Stimulated activated CD4-positive, alpha-beta T cell treated with anti-CD3 and anti-CD28 coated beads, TNF-alpha, amount 100 ng/mL, for 4 hours (primary cell): ENCODE measurements at places on chromosomes 16 and 17.

DNA sequence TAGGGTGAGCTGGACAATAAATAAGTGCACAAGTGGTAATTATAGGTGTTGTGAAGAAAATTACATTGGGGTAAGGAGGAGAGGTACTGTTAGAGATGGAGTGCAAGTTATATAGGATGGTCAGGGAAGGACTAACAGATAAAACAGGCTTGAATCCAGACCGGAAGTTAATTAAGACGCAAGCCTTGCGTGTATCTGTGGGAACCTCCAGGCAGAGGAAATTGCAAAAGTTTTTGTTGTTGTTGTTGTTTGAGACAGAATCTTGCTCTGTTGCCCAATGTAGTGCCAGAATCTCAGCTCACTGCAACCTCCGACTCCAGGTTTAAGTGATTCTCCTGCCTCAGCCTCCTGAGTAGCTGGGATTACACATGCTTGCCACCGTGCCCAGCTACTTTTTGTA, 2.4 kb upstream of the ZNF18 start:
- no peak for DNase-seq

DNA sequence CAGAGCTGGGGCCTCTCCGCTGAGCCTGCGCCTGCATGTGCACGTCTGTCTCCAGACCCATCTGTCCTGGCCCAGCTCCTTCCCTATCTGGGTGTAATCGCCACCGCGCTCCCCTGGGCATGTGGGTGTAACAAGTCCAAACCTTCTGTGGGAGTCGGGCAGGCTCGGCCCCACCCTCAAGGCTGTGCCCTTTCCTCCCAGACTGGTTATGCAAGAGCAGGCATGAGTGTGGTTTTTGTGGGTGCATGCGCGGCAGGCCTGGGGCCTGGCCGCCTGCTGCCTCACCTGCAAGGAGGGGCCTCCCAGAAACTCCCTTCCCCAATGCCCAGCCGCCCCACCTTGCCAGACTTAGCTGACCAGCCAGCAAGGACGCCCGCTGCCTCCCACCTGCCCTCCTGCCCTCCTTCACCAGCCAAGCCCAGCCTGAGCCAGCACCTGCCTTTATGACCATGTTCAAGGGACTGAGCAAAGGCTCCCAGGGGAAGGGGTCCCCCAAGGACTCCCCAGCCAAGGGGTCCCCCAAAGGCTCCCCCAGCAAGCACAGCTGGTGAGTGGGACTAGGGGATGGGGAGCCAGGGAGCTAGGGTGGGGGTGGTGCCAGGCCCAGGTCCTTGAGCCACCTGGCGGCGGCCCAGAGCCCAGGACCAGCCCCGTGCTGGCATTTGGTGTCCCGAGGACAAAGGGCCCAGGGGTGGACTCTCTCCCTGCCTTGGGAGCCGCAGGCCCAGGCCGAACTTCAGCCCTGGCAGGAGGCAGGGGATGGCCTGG, at the start of gene EVPLL:
EVPLL (plus strand) TSS at position 342 of the 768 bp plus-strand sequence. CDS start 3,160 bp downstream, outside the sequence.
- DNase-seq: no peak

DNA sequence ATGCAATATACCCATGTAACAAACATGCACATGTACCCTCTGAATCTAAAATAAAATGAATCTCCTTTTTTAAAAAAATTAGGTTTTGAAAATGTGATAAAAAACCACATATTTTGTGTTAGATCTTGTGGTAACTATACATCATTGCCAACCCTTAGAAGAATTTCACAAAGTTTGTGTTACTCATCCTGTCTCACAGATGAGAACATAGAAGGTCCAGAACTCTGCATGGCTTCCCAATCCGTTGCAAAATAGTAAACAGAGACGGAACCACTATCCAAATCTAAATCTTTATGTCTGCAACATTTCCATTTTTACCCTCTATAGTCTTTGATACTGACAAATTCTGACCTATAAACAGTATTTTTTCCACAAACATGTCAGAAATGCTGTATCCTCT, 759.9 kb downstream of the KCNJ2 start:
- no peak for DNase-seq

GRCh38 chr16:54049591-54050458, 236.8 kb downstream of the IRX3 start:
- no peak for DNase-seq

- DNase-seq: no peak
Measured at GRCh38 chr16:78096386-78096785, 3.1 kb upstream of the WWOX start.

- no peak for DNase-seq
Measured at GRCh38 chr17:44266402-44267164, 1.4 kb downstream of the SLC4A1 start.

DNA sequence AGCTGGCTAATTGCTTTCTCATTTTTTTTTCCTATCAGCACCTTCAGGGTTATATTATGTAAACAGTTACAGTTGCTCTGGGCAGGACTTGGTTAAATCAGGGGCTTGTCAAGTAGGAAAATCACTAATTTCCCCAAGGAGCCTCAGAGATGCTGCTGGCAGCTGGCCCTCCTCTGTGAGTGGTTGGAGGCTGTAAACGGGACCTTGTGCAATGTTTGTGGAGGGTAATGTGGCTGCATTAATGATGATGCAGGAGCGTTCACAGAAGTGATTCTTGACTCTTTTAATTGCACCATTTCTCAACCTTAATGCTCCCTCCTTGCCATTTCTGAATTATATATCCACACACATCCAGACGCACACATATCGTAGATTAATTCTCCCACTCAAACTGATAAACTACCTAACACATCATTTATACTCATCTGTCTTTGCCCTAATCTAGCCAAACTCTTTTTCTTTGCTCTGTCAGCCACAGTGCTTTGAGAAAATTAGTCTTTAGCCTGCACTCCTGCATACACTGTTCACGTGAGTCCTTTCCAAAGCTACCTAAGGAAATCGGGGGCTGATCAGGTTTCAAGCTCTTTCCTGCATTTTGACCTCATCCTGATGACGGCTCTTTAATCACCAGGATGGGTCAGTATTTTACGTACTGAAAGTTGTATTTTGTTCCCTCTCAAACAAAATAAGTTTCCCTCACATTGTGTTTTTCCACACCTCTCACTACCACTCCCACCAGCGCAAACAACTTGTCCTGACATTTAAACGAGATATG, 154.4 kb upstream of the PIRT start:
- no peak for DNase-seq

DNA sequence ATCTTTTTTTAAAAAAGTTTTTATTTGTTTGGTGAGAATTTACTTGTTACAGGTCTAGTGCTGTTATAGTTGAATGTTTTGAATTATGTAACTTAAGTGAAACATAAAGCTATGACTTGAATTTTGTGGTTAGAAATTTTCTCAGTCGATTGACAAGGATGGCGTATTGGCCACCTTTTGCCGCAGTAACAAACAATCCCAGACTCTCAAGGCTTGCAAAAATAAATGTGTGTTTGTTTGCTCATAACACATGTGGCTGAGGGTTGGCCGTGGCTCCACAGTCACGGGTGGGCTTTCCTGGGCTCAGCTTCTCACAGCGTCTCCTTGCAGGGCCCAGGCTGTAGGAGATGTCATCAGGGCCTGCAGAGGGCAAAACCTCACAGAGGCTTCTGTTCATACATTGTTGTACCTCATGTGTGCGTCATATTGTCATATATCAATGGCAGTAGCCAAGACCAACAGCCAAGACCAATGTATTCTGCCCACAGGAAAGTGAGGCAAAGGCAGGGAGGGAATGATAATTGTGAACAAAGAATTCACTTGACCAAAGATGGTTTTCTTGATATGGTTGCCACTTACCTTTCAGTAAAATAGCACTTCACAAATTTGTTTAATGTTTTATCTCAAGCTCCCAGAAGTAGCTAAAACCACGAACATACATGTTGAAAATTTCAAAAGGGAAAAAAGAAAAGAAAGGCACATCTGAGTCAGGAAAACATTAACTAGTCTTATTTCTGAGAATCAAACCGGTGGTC, 93.5 kb downstream of the WWOX start:
- no peak for DNase-seq

DNA sequence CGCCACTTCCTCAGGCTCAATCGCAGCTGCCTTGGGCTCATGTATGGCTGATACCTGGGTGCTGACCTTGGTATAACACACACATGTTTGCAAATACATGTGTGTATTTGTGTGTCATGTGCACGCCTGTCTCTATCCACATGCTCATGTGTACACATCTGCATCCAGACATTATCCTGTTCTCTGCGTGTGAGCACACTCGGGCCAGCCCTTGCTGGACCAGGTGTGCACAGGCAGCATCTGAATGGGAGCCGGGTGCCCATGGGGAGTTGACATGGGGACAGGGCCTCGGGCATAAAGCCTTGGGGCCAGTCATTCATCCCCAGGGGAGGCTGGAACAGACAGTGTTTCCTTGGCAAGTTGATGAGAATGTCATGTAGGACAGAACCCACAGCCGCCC, 29.1 kb upstream of the CRHR1 start:
- no peak for DNase-seq

DNA sequence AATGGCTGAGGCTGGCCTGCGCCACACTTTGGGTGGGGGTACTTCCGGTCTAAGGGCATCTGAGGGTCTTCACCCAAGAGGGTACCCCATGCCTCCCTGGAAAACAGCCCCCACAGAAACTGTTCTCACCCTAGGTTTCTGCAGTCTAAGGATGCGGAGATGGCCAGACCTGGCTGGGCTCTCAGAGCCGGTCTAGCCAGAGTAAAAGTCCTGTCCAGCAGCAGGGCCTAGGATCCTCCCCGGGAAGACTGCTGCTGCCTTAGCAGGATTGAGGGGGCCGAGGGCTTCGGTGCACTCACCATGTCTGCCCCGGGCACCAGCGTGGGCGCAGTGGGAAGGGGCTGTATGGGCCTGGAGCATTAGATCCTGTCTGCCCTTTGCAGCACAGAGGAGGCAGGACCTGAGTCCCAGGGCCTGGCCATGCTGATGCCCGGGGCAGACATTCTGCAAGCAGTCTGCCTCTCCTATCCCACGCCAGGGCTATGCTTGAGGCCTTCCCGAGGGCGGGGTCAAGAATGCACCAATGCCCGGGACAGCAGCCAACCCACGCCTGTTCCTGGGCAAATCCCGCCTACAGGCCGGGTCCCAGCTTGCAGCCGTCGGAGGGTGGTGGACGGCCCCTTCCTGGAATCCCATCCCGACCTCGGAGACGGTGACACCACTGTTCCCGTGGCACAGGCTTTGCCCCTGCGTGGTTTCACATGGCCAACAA, 54.7 kb downstream of the CBFA2T3 start:
- DNase-seq: no peak

- DNase-seq: no peak
Measured at GRCh38 chr17:13635951-13636350, 34.2 kb upstream of the HS3ST3A1 start.

- no peak for DNase-seq
Measured at GRCh38 chr17:46110219-46110618, 83.0 kb downstream of the KANSL1 start.

GRCh38 chr17:48162946-48163506, 55.5 kb downstream of the SNX11 start:
- no peak for DNase-seq
